ENCODE measurements at places on chromosomes 2 and 18. TPM values are rescaled to one million over a fixed set of nuclear protein-coding genes. Genes with fewer than 3 reads are reported as not detected.

ZNF521 gene
- 20.0 TPM for total RNA-seq

C1GALT1C1L gene
- total RNA-seq = not detected

IL36B gene
- total RNA-seq = not detected

SRD5A2 gene
- not detected for total RNA-seq

IL1RN gene
- not detected for total RNA-seq

TFCP2L1 gene
- total RNA-seq = under 0.01 TPM

SERPINB7 gene
- not detected for total RNA-seq

ACAA2 gene
- total RNA-seq = 27.5 TPM

IL18RAP gene
- total RNA-seq = not detected

CROCC2 gene
- under 0.01 TPM for total RNA-seq

TUBA3E gene
- not detected for total RNA-seq

RGPD4 gene
- not detected for total RNA-seq

TNFRSF11A gene
- total RNA-seq = 0.63 TPM

DLGAP1 gene
- total RNA-seq = 277 TPM

PPP1R1C gene
- total RNA-seq = 0.94 TPM

KANSL1L gene
- 96.4 TPM for total RNA-seq

CDH20 gene
- 5.9 TPM for total RNA-seq

FSIP2 gene
- 11.0 TPM for total RNA-seq

CDCA7 gene
- 26.6 TPM for total RNA-seq

CCDC74A gene
- 7.2 TPM for total RNA-seq

CTIF gene
- total RNA-seq = 95.5 TPM

TWIST2 gene
- not detected for total RNA-seq

EN1 gene
- not detected for total RNA-seq

ASPRV1 gene
- 8.8 TPM for total RNA-seq

SP140L gene
- total RNA-seq = 1.3 TPM

CABLES1 gene
- 4.7 TPM for total RNA-seq

ANKRD62 gene
- 0.63 TPM for total RNA-seq

REG3A gene
- total RNA-seq = not detected

EPHA4 gene
- 123 TPM for total RNA-seq

ANKRD23 gene
- total RNA-seq = 10.6 TPM

MARS2 gene
- 14.1 TPM for total RNA-seq

SP5 gene
- total RNA-seq = 0.63 TPM

MZT2B gene
- total RNA-seq = 67.0 TPM

C18orf54 gene
- total RNA-seq = 13.5 TPM

RAPH1 gene
- total RNA-seq = 67.0 TPM

CPO gene
- total RNA-seq = not detected

MTCL1 gene
- total RNA-seq = 61.0 TPM

MBP gene
- total RNA-seq = 10.6 TPM

RAB6C gene
- 0.63 TPM for total RNA-seq

BBS5 gene
- 21.9 TPM for total RNA-seq

RASGRP3 gene
- 12.2 TPM for total RNA-seq

PROKR1 gene
- 2.8 TPM for total RNA-seq
